ENCODE measurements at places on chromosomes 3 and 15.
A peak's percentile ranks its signal among the peaks of the same experiment; 100 is the strongest.

GRCh38 chr3:189573004-189573403, 58.2 kb upstream of the TP63 start:
- DNase-seq, result no peak

- DNase-seq, result no peak
These were observed 49.9 kb downstream of the ZNF621 start for GRCh38 chr3:40574661-40575060.

GRCh38 chr15:60121845-60122244, 117.7 kb downstream of the FOXB1 start:
- no peak for DNase-seq

- no peak for DNase-seq
These were observed 46.6 kb upstream of the SEC13 start for GRCh38 chr3:10367506-10367905.

GRCh38 chr3:197226179-197226578, 72.2 kb downstream of the DLG1 start:
- peak; percentile 35 for DNase-seq

DNA sequence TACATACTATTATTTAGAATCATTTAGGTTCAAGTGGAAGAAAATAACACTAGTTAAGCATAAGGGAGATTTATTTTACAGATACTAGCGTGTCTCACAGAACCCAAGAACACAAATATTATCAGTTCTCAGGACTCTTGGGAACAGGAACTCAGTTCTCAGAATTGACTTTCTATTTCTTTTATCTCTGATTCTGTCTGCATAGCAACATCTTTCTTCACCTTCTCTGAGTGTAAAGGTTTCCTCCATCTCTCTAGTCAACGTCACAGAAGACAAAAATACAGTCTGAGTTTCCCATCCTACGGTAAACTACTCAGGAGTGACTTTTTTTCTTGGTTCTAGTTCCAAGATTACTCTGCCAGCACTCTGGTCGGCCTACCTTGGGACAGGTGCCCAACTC, 220.0 kb downstream of the SV2B start:
- no peak for DNase-seq

DNA sequence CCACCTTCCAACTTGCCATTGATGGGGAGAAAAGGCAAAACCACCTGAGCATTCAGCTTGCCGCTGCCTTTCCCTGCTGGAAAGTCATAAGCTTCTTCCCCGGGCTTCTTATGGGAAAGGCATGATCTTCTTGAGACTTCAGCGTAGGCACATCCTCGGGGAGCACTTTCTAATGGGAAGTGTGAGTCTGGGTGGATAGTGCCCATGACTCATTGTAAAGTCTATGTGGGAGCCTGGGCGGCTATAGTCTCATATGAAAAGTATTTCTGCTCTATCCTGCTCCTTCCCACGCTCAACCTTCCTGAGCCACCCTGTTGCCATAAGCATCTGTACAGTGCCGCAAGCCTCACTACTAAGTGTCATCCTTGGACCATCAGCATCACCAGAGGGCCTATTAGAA, 309.9 kb upstream of the THBS1 start:
- DNase-seq, result no peak

- no peak for DNase-seq
These were observed 40.5 kb downstream of the SV2B start for GRCh38 chr15:91140601-91141000.

DNA sequence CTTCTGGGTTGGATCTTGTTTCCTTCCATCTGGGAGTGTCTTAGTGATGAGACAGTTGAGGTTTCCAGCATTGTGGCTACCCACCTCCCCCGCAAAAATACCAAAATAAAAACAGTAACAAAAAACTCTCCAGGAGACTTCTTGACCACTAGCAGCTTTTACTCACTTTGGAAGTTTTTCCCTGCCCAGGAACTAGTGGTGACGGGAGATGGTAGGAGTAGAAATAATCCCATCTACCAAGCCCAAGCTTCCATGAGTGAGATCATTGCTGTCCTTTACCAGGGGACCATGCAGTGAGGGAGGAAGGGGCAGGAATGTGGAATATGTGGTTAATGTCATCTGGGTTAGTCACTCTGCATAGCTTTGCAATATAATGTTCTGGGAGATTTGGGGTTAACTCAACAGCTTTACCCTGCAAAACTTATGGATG, 187.7 kb downstream of the ITPR1 start:
- no peak for DNase-seq

DNA sequence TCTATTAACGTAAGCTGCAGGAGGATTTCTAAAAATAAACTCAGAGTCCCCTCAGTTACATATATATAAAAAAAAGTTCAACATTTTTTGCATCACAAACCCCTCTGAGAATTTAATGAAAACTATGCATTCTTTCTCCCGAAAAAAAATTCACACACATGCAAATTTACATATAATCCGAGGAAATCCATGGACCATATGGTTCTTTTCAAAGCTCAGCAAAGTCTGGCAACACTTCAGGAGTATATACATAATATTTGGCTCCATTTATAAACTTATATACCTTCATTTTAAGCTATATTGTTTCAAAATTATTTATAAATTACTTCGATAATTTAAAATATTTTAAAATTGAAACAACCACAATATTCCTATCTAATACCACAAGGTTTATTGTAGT, 140.7 kb upstream of the PLXND1 start:
- DNase-seq, result no peak
